ENCODE measurements at places on chromosomes 6 and 20.

DNA sequence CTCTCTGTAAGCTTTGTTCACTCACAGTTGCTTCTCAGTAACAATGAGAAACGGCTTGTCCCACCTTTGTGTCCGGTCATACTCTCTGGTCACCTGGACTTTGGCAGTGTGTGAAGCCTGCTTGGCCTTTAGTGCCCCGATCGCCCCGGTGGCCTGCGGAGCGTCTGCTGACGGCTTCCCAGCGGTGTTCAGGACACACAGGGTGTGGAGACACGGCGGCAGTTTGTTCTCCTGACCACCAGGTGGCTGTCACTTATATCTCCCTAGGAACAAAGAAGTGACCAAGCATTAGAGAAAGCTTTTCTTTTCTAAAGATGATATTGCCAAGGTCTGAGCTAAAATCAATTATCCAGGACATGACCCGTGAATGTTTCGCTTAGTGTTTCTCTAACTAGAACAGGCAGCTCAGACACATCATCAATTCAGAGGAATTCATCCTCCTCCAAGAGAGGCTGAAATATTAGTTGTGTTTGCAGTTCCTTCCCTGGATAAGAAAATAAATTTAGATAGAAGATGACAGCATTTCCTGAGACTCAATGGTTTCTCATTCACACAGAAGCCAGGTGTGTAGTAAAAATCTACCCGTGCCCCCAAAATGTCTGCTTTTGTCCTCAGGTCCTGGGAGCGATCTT is 167.4 kb upstream of the THBS2 start:
- no peak for DNase-seq

GRCh38 chr20:50320901-50321796 is 130.5 kb downstream of the CEBPB start:
- DNase-seq: no peak

DNA sequence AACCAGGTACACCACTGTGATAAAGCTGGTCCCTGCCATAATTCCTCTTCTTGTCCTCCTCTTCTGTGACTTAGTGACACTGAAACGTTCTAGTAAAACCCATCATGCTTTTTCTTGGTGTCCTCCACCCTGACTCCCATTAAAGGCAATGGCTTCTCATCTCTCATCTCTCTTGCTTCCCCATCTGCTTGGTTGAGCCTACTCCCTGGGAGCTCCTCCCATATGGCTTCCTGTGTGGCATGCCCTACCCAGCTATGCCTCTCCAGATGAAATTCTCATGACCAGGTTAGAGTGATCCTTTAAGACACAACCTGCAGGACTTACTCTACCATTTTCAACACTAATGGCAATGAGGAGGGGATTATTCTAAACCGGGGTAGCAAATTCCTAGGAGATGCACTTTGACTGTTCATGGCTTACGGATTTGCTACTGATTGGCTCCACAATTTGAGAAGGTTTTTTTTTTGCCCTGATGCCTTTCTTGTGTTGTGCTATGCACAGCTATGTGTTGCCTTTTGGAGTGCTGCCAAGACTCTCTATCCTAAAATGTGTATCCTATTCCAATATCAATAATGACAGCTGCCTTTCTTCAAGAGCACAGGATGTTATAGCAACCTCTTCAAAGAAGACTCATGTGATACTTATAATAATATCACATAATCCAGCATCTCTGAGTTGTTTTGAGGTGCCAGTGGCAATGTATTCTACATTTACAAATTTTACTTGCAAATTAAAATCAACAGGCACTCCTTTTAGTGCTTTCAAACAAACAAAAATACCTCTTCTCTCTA is 6.1 kb downstream of the SIRPG start:
- no peak for DNase-seq

DNA sequence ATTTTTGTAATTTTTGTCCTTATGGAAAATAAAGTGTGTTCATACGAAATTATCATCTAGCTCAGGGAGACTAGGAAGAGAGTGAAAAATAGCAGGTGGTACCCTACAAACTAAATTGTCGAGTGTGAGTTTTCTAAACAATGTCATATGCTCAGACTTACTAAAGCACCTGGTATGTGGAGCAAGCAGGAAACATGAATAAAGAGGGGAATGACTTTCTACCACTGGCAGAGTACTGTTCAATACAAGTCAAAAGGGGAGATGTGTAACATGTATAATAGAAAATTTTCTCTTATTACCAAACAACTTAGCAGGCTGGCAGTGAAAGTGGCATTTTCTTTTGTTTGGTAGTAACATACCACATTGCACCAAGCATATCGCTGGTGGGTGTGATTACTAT is 36.1 kb downstream of the CTNNBL1 start:
- DNase-seq: no peak

DNA sequence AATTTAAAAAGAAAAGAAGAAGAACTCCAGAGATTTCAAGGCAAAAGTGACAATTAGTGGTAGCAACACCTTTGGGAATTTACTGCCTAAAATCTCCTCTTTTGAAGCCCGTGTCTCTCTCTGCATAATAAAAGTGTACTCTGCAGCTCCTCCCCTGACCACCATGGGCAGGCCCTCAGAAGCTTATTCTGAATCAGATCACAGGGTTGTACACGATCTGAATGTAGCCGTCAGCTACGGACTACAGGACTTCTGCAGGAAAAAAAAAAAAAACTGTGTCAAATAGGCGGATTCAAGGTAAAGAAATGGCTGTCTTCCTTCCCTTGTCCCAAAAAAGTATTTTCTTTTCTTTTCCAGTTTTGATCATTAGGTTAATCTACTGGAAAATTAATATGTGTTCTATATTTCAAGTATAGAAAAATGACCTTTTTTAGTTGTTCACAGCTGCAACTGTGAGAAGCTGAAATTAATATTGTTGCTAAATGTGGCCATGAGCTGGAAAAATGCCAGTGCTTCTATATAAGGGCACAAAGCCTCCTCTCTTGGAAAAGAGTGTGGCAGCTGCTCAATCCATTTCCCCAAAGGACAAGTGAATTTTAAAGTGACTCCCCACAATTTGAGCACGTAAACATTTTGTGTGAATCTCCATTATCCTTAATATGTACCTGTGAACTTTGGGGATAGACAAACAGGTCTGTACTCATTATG is 397.4 kb downstream of the C6orf118 start:
- no peak for DNase-seq

DNA sequence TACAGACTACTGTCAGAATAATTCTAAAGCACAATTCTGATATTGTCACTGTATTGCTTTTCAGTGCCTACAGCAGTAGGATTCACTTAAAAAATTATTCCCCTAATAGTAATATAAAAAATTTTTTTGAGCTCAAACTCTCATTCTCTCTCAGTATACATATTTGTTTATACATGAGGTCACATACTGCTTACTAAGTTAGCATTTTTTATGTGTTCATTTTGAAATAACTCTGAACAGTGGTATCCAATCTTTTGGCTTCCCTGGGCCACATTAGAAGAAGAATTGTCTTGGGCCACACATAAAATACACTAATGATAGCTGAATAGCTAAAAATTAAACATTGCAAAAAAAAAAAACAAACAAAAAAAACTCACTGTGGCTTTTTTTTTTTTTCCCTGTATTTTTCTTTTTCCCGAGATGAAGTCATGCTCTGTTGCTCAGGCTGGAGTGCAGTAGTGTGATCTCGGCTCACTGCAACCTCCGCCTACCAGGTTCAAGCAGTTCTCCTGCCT is 38.6 kb downstream of the ASXL1 start:
- no peak for DNase-seq

- DNase-seq: no peak
These were observed 15.2 kb downstream of the MAP1LC3A start for GRCh38 chr20:34573541-34574300.

DNA sequence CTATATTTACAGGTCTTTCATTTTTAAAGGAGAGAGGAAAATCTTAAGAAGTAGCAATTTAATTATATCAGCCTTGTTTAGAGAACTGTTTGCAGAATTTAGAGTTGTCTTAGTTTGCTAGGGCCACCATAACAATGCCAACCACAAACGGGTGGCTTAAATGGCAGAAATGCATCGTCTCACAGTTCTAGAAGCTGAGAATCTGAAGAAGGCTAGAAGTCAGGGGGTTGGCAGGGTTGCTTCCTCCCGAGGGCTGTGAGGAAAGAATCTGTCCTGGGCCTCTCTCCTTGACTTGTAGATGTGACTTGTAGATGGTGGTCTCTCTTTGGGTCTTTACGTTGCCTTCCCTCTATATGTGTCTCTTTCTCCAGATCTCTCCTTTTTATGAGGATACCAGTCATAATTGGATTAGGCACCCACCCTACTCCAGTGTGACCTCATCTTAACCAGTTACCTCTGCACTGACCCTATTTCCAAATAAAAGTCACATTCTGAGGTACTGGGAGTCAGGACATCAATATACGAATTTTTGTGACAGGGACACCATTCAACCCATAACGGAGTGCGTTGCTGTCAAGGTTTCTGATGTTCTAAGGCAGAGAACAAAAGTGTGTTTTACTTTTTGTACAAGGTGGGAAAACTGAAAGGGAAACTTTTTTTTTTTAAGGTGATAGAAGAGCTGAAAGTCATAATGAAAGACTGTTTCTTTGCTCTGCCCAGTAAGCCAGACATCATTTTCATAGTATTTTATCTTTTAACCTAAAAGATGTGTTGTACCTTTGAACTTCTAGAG is 84.4 kb downstream of the SAMD3 start:
- DNase-seq: no peak

GRCh38 chr6:28988536-28989311 is 16.4 kb downstream of the ZNF311 start:
- DNase-seq: peak; percentile 26

- no peak for DNase-seq
These were observed 47.4 kb downstream of the TRMT11 start for GRCh38 chr6:126033696-126034095.

GRCh38 chr6:42281570-42281969 is 63.9 kb upstream of the MRPS10 start:
- peak; percentile 21 for DNase-seq

GRCh38 chr6:127879685-127880084 is 21.2 kb downstream of the THEMIS start:
- no peak for DNase-seq

DNA sequence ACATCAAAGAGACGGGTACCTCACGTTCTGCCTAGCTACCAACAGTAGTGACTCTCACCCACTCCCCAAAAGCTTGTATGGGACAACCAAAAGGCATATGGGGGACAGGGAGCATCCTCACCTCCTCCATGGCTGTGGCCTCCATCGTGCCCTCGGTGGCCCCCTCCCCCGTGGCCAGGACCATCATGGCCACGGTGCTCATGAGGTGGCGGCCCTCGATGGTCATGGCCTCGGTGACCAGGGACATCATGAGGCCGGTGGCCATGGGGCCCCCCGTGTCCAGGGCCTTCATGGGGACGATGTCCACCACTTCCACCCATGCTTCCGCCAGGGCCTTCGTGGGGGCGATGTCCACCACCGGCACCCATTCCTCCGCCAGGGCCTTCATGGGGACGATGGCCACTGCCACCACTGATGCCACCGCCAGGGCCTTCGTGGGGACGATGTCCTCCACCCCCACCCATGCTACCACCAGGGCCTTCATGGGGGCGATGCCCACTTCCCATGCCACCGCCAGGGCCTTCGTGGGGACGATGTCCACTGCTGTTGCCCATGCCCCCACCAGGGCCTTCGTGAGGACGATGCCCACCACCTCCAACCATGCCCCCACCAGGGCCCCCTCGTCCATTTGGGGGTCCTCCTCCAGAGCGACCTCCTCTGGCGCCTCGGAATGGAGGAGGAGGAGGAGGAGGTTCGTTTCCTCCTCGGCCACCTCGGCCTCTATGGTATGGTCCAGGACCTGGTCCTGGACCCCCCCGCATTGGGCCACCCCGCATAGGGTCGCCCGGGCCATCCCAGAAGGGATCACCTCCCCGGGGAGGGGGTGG is 15.0 kb downstream of the PPP1R10 start:
- no peak for DNase-seq

DNA sequence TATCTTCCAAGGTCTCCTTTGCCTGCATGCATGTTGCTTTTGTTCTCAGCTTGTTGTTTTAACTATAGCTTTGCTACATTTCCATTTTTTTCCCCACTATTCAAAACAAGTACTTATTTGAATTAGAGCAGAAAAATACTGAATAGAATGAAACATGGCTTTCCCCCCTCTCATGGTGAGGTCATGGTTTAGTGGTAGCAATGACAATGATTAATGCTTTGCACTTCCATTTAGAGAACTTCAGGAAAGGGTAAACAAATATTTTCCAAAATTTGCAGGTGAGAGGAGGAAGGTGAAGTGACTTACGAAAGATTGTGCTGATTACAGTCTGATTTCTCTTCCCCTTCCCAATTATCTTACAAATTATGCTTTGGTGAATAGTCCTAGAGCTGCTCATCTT is 47.8 kb upstream of the TRAF3IP2 start:
- no peak for DNase-seq

- DNase-seq: no peak
These were observed 39.6 kb upstream of the PRSS35 start for GRCh38 chr6:83472767-83473166.

DNA sequence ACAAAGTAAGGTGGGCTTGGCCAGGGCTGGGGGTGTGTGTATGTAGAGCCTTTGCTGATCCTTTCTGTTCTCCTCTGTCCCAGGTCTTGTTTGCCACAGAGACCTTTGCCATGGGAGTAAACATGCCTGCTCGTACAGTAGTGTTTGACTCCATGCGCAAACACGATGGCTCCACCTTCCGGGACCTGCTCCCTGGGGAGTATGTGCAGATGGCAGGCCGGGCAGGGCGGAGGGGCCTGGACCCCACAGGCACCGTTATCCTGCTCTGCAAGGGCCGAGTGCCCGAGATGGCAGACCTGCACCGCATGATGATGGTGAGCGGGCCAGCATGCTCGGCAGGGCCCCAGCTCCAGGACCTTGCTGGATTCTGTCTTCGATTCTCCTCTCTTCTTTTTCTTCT is 6.2 kb downstream of the DXO start:
- DNase-seq: no peak

DNA sequence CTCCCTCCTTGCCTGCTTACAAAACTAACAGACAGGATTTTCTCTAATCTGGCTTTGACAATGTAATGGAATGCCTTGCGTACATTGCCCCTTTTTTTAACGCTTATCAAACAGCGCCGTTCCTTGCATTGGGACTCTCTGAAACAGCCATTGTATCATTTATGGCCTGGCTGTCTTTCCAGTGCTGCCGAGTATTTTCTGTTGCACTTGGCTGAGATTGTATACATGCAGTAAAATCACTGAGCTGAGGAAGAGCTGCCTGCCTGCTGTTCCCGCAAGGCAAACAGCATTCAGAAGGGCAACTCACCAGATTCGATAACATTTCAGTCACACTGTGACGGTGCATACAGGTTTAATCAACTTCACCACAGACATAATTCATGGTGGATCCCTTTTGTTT is 106.0 kb downstream of the SH3BGRL2 start:
- DNase-seq: no peak

- peak; percentile 36 for DNase-seq
These were observed at the start of gene SIRT5 for GRCh38 chr6:13574571-13575376. Gene SIRT5, plus strand, starts transcription at chr6:13574601. Its CDS starts 9,510 bp downstream, at chr6:13584111.

GRCh38 chr6:152981989-152982903 is 595 bp downstream of the FBXO5 start:
- DNase-seq: no peak

DNA sequence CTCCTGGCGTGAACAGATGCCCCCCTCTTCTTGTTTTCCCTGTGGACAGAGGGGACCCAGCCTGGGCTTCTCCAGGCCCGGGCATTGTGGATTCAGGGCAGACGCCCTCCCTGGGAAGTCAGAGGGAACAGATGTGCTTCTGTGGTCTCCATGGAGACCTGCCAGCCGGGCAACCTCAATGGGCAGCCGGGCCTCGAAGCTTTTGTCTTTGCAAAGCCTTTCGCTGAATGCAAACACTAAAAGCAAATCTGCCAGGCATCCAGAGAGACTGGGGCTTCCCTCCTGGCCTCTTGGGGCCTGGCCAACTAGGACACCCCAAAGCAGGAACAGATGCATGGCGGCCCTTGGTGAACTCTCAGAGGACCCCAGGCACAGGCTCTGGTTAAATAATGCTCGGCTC is 370.0 kb upstream of the SULF2 start:
- DNase-seq: no peak

Measured in stimulated activated CD4-positive, alpha-beta T cell treated with anti-CD3 and anti-CD28 coated beads, Interleukin-1b, Interleukin-23, amount 100 ng/mL, for 1 hour (primary cell).